ENCODE measurements at places on chromosomes 13 and 19. TPM values are rescaled to one million over a fixed set of nuclear protein-coding genes. Genes with fewer than 3 reads are reported as not detected.

The SLAIN1 gene
- 3.3 TPM for total RNA-seq

The ZNF284 gene
- total RNA-seq = 0.44 TPM

The ZFP14 gene
- total RNA-seq = 1.5 TPM

The NAPSA gene
- total RNA-seq = not detected

Data from esophagus squamous epithelium (tissue), 5 donors.